ENCODE measurements at places on chromosomes 16 and 17.
A peak's percentile ranks its signal among the peaks of the same experiment; 100 is the strongest.

- no peak for DNase-seq
Measured at GRCh38 chr16:23163921-23164320, 14.7 kb upstream of the USP31 start.

GRCh38 chr17:32142857-32143526, 690 bp downstream of the RHOT1 start:
- no peak for DNase-seq

DNA sequence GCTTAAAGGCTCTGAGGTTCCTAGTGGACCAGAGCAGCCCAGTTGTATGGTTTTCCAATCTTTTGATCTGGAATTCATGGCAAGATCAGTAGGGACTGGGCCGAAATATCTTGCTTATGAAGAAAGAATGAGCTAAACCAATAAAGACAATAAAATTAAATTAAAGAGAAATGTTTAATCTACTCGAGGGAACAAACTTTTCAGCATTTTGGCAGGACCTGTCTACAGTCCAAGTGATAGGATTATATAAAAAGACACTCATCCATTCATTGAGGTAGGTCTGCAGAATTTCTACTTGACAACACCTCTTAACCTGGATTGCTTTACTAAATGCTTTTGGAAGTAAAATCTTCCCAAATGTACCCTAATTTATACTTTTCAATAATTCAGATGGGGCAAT, 113.6 kb downstream of the AXIN2 start:
- no peak for DNase-seq

DNA sequence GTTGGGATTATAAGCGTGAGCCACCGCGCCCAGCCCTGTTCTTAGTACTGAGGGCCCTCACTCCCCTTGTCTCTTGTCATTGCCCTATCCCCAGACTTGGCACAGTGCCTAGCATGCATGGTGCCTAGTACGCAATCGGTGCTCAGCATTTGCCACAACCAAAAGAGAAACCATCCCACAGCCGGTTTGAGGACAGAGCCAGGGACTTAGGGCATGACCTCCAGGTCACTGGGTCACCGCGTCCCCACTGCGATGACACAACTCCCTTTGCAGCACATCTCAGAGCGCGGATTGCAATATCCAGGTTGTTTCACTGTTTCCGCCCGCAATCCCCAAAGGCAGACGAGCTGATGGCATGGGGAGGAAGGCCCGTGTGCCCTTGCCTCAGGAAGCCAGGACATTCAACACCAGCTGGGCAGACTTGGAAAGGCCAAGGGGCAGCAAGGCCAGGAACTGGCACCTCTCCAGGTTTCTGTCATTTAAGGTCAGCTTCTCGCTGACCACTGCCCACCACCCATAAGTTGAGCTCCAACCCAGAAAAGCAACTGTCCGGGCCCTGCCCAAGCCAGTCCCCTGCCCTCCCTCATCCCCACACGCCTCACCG, 274.5 kb downstream of the MRTFB start:
- DNase-seq = no peak

DNA sequence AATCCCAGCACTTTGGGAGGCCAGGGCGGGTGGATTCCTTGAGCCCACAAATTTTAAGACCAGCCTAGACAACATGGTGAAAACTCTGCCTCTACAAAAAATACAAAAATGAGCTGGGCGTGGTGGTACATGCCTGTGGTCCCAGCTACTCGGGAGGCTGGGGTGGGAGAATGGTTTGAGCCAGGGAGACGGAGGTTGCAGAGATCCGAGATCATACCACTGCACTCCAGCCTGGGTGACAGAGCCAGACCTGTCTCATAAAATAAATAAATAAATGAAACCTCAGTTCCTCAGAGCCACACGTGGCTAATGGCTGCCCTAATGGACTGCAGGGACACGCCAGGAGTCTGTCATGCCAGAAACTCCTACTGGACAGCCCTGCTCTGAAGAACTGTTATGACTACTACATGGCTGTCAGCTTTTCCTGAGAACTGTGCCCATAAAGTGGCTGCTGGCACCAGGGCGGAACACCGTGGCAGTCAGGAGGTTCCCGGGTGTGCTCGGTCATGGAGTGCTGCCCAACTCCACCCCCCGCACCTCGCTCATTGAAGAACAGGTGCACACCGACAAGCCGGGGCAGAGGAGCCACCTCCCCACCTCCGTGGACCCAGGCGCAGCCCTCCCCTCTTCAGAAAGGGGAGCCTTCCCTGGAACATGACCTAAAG, 4.3 kb downstream of the TMEM11 start:
- DNase-seq = no peak

- no peak for DNase-seq
Measured at GRCh38 chr17:6240001-6240400, 169.8 kb downstream of the WSCD1 start.

DNA sequence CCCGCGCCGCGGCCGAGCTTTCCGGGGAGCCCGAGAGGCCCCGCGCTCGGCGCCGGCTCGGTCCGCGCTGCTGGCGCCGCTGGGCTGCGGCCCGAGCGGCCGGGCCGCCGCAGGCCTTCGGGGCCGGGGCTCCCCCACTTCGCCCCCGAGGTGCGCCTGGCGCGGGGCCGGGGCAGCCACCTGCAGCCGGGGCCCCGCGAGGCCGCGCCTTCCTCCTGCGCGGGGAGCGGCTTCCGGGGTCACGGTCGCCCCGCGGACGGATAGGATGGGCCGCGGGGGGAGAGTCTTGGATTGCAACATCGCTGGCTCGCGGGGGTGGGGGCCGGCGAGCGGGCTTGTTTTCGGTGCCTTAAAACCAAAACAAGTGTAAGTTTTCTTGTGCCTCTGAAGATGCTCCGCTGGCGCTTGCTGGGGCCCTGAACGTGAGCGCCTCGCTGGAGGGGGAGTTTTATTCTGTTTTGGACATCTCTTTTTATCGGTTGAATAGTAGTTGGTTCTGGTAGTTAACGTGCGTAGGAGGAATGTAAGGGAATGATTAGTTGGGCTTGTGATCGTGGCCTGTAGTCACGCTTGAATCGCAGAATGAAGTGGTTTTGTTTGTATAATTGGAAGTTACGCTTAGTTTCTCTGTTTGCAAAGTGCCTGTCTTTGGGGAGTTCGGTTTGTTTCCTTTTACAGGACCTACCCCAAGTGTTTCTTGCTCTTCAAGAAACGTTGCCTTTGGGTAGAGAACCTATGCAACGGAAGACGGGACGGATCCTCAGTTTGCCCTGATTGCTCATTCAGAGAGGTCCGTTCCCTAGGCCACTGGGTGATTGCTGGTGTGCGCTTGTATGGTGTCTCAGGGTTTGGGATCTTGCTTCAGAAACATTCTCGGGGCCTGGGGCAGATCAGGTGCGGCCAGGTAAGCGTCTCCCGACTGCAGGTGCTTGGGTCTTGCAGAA, 724 bp downstream of the UBE2I start:
- DNase-seq = peak; percentile 23

GRCh38 chr16:84897911-84898377, 78.2 kb downstream of the CRISPLD2 start:
- DNase-seq = no peak

- no peak for DNase-seq
Measured at GRCh38 chr16:23651943-23652468, 10.7 kb downstream of the DCTN5 start.

GRCh38 chr16:85173981-85174751, 61.9 kb upstream of the CIBAR2 start:
- DNase-seq = no peak

Measured in midbrain (tissue), 1 donor.